ENCODE measurements at places on chromosomes 5 and 9.

DNA sequence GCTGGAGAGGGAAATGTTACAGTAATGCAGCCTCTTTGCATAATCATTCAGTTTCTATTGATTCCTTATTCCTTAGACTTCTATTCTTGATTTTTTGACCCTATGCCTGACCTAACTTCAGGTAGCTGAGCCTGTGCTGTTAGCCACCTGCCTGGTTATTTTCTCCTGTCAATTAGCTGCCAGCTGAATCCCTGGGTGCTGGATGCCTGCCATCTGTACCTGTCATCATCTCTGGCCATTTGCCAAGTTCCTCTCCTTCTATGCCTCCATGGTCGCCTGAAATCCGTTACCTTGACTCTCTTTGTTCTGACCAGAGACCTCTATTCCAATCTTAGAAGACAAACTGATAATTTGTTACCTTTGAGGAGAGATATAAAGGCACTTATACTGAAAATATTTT is 178.3 kb downstream of the CAVIN4 start:
- no peak for DNase-seq

DNA sequence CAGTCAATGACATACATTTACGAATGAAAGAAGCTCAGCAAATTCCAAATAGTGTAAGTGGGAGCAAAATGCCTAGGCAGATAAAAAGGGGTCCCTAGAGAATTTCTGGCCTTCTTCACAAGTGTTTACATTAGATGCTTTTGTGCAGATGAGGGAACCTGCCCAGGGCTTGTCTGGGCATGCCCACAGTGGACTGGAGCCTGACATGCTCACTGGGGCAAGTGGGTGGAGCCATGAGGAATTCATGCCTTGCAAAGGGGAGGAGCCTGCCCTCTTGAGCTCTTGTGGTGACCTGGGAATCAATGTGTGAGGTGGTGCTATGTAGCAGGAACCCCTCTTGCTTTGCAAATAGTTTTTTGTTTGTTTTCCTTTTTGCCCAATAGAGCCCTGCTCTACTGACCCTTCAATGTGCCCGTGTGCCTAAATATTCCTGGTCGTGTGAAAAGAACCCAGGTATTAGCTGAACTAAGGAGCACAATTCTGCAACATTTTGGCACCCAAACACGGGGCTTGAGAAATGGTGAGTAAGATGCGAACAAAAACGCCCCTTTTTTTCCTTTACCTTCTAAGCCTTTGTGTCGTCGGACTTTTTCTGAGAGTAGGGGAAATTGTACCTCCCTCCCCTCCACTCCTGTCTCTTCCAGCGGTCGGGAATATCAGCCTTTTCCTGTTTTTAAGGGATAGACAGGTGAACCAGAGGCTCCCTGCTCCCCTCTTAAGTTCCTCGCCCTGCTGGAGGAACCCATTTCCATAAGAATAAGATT is 433.8 kb upstream of the CDH9 start:
- DNase-seq = peak; percentile 4

- DNase-seq = no peak
Measured at GRCh38 chr9:82722561-82722960, 340.4 kb downstream of the RASEF start.

DNA sequence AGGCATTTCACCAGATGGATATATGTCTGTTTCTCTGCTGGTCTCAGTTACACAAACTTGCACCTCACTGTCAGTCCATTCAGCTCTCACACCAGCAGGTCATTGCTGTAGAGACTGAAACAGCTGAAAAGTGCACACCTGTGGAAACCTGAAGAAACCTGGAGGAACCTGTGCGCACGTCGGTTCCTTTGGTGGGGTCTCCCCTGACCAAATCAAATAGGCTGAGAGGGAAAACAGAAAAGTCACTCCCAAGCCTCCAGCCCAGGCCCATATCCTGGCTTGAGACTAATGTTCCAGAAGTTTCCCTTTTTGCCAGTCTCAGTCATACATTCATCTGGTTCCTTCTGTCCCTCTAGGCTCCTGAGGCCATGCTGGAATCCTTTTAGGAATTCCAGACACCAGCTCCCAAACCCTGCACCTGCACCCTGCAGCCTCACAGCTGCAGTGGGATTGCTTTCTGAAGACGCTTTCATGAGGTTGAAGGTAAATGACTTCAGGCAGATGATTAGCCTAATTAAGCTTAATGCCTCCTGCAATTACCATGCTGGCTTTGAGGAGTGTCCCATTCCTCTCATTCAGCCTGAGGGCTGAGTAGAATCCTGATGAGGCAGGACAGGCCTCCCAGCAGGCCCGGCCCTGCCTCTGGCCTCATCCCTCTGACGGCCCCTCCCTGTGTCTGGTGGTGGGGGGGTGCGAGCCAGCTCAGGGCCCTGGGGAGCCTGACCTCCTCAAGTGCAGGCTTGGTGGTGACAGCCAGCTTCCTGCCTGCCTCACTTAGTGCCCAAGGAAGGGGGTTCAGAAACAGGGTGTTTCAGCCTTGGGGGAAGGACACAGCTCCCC is 24.3 kb upstream of the CXCL14 start:
- DNase-seq = no peak

- DNase-seq = no peak
Measured at GRCh38 chr9:71743217-71743705, 25.1 kb downstream of the CEMIP2 start.

- DNase-seq = no peak
Measured at GRCh38 chr9:134682026-134682425, 40.4 kb downstream of the COL5A1 start.

- peak; percentile 41 for DNase-seq
Measured at GRCh38 chr5:38414348-38414747, 142.1 kb downstream of the LIFR start.

GRCh38 chr9:3868466-3868865 is 342.7 kb upstream of the RFX3 start:
- no peak for DNase-seq

DNA sequence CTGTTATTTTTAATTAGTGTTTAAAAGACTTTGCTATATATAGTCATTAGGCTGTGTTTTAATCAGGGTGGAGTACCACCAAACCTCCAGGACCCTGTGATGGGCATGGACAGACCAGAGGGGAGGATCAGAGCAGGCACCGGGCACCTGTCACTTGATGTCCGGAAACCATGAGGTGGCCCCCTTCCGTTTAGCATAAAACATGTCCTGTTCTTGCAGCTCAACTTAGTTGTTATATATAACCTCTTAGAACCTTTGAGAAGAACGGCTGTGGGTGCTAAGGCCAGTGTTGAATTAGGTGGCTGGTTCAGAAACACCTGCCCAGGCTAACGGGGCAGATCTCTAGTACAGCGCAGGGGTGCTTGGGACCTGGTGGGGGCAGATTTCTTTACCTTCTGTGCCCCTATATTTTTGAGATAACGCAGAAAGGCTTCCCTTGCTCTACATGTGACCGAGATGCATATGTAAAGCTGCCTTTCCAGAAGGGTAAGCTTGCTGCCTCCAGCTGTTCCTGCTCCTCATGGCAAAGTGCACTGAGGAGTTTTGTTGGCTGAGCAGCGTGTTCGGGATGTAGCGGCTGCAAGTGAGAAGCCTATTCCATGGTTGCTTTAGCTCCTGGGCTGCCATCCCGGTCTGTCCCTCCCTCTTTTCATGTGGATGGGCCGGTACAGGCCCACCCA is 255.5 kb downstream of the FANCC start:
- no peak for DNase-seq

DNA sequence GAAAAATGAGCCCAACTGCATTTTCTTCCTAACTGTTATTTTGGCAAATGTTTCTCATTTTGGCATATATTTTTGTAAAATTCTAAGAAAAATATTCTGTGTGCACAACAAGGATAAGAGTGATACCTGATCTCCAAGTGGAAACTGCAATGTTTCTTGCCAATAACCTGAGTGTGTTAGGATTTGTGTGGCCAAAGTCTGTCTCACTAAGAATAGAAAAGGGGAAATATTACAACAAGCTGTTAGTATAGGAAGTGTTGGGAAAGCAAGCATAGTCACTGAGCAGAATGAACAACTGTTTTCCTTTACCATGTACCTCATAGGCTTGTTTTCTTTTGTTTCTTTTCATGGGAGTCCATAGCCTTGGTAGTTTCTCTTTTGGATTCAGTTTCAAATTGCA is 624.2 kb downstream of the MTRR start:
- no peak for DNase-seq

DNA sequence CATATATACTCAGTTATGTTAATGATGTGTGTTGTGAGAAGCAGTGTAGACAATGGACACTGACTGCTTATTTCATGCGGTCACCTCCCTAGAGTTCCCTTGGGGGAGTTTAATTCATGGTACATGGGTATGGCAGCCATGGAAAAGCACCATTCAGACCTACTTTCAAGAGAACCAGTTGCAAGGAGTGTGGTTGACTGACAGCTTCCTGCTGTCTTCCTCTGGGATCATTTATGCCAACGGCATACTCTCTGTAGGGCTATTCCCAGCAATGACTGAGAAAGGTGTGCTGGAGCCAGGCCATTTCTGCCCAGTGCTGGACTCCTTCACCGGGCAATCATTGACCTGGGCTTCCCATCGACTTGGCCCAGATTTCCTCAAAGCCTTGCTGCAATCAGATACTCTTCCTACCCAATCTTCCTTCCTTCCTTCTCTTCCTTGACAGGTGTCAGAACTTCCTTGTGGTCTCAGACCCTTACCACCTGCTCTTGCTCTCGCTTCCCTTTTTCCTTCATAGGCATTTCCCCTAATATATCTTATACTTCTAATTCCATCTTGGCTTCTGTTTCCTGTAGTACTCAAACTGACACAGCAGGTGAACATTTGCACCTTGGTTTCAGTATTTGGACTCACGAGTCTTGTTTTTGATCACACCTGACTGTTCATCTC is 3.4 kb upstream of the CLINT1 start:
- no peak for DNase-seq

- DNase-seq = no peak
Measured at GRCh38 chr9:79663878-79664277, 92.1 kb downstream of the TLE4 start.

DNA sequence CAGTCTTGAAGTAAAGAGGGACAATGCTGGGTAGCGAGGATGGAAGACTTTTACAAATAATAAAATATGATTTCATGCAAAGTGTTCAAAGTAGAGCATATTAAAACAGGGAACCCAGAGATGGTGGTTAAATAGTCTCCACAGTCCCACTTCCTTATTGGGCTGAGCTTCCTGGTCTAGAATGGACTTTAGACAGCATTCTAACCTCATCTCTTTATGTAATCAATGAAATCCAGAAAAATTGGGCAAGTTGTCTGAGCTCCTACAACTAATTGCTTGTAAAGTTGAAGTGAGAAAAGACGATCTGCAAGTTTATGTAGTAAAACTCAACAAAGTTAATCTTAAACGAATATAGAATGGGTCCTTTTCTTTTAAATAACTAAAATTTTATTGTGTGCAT is 328.9 kb downstream of the PJA2 start:
- no peak for DNase-seq

DNA sequence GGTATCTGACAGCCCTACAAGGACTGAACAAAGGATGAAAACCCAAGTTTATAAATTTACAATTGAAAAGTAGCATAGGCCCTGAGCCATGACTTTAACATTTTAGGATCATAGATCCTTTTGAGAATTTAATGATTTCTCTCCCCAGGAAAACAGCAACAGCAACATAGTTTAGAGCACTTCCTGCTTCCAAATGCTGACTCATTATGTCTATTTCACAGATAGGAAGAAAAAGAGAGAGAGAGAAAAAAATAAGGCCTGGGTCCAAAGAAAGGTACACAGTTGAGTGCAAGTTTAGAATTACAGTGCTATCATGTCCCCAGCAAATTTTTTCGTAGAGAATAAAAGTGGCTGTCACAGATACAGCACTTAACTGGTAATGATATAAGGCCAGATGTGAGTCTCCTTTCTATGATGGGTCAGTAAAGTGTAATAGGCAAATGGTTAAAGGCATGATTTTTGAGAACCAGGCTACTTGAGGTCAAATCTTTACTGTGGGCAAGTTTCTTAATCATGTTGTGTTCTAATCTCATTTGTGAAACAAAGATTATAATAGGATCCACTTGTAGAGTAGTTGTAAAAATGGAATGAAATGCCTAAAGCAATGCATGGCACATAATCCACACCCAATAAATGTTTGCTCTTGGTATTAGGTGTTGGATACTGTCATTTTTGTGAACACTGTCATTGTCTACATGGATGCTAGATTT is 12.3 kb upstream of the PPP2R2B start:
- no peak for DNase-seq

GRCh38 chr5:104146652-104147051 is 584.1 kb upstream of the NUDT12 start:
- DNase-seq = no peak

- DNase-seq = no peak
Measured at GRCh38 chr5:32531885-32532520, 53.4 kb upstream of the SUB1 start.

DNA sequence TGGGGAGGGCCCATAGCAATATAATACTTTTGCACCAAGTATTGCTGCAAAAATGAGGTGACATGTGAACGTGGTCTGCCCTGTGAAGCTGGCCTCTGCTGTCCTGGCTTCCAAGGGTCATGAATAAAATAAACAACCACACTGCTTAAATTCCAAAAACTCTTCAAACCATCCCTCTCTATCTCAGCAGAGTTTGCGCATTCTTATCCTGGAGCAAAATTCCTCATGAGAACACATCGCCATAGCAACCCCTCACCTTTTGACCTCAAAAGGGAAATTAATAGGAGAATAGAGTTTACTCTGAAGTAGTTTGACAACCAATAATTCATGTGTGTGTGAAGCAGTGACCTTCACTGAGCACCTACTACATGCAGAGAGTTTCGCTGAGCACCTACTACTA is 342.9 kb downstream of the SPOCK1 start:
- DNase-seq = no peak

DNA sequence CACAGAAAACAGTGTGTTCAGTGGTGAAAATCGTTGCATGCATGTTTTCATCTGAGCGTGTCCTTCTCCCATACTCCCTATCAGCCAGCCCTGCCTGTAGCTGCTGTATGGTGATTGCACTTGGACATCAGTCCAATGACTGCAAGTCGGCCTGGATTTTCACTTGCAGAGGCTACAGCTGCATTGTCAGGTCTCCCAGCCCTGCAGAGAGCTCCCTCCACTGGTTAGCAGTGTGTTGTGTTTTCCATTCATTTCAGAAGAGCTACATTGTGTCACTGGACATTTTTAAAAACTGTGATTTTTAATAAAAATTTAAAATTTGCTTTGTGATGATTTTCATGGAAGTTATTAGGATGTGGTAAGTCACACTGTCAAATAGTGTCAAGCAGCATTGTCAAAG is 96.6 kb downstream of the SYK start:
- no peak for DNase-seq

DNA sequence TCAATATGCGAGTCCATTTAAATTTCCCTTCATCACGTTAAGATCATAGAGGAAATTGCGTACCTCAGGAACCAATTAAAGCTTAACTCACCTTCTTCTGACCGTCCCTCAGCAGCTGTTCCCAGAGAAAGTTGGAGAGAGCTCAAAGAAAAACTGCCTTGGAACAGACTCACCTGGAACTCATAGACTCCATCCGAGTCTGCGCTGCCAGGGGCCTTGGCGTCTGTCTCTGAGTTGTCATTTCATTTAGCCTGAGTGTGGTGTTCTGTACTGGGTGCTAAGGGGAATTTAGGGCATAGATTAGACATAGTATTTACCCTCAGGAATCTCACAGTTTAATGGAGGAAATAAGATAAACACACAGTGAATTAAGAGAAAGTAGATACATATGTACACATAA is 892.7 kb downstream of the TLE1 start:
- no peak for DNase-seq
